ENCODE measurements at places on chromosomes 1 and 21.

DNA sequence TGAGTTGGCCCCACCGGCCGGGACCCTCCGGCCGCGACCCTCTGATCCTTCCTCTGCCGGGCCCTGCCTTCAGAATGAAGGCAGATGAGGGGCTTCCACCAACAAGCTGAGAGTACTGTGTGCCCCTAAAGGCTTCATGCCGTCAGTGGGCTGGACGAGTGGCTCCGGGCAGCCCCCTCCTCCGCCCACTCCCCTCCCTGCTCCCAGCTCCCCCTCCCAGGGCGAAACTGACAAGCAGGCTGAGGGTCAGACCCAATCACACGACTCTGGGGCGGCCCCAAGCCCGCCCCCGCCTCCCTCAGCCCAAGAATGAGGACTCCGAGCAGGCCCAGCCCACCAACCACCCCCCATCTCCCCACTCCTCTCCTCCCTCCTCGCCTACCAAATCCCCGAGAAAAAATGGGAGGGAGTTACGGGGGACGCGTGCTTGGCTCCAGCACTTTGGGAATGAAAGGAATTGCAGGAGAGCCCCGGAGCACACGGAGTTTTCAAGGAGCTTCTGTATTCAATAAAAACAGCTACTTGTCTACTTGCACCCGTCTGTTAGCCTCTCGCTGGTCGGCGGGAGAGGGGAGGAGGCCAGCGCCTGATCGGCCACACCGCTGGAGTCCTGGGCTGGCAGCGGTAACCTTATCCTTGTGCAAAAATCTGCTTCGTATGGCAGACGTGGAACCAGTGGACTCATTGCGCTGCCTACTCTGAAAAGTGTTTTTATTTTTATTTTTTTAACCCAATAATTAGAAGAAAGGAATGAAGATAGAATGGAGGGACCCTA is at the start of gene COL11A1:
COL11A1 (minus strand) TSS at position 147 of the 775 bp plus-strand sequence. CDS start 344 bp downstream, outside the sequence.
- DNase-seq: no peak

DNA sequence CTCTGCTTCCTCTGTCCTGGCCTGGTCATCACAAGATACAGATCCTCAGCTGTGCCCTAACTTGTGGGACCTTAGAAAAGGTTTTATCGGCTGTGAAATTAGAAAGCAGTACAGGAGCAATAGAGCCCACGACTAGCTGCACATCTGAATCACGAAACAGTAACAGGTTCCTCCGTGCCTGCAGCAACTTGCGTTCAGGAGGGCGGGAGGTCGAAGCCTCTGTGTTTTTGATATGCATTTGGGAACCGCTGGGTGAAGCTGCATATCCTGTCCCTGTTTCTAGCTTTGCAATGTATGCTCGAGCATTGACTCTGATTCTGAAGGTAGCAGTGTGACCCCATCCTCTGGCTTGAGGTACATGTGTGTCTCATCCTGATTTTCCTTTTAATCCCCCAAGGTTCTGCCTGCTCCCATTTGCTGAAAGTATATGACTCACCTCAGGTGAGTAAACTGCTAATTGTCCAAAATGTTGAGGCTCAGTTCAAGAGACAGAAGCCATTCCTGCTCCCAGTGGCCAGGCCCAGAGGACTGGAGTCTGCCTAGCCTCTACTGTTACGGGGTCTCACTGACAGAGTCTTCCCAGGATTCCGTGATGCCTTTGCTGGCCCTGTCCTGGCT is 44.3 kb downstream of the SCCPDH start:
- DNase-seq: no peak

- no peak for DNase-seq
Observed at GRCh38 chr1:20726118-20726911, 6.2 kb downstream of the SH2D5 start.

GRCh38 chr1:227780101-227781044 is 35.1 kb upstream of the PRSS38 start:
- no peak for DNase-seq

- no peak for DNase-seq
Observed at GRCh38 chr1:106960412-106960811, 96.1 kb upstream of the PRMT6 start.

- no peak for DNase-seq
Observed at GRCh38 chr21:46325073-46325912, 1.3 kb downstream of the PCNT start.

- no peak for DNase-seq
Observed at GRCh38 chr1:230629511-230629910, 12.8 kb upstream of the COG2 start.

- DNase-seq: no peak
Observed at GRCh38 chr1:228471762-228472398, 15.3 kb upstream of the RNF187 start.

DNA sequence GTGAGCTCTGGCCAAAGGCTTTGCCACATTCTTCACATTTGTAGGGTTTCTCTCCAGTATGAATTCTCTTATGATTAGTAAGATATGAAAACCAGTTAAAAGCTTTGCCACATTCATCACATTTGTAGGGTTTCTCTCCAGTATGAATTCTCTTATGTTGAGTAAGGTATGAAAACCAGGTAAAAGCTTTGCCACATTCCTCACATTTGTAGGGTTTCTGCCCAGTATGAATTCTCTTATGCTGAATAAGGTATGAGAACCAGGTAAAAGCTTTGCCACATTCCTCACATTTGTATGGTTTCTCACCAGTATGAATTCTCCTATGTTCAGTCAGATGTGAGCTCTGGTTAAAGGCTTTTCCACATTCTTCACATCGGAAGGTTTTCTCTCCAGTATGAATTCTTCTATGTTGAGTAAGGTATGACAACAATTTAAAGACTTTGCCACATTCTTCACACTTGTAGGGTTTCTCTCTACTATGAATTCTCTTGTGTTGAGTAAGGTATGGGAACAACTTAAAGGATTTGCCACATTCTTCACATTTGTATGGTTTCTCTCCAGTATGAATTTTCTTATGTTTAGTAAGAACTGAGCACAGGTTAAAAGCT is 20.7 kb downstream of the ZNF695 start:
- peak; percentile 24 for DNase-seq

DNA sequence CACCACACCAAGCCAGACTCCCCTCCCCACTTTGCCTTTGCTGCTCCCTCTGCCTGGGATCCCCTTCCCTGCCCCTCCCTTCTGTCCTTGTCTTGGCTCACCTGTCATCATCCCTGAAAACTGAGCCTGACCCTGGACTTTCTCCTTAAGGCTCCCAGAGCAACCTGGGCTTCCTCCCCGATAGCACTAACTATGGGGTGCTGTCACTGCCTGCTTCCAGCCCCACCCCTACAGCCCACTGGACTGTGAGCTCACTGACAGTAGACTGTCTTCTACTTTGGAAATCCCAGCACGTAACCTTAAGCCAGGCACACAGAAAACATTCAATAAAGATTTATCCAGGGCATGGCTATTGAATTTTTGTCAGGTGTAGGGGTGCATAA is 9.5 kb upstream of the CSF1 start:
- DNase-seq: no peak

DNA sequence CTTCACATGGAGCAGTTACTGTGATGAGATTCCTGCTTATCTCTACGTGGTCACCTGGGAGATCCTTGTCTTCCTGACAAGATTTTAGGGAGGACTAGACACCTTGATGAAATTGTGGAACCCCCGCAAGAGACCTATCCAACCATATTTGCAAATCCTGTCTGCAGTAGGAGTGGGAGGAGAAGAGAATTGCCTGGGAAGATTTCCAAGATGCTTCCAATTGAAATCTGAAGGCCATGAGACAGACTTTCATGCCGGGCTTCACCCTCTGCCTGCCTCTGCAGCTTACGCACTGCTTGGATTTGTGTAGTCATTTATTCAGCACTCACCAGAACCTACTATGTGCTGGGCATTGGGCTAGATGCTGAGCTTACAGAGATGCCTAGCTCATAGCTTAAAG is 106.6 kb downstream of the OMA1 start:
- no peak for DNase-seq

DNA sequence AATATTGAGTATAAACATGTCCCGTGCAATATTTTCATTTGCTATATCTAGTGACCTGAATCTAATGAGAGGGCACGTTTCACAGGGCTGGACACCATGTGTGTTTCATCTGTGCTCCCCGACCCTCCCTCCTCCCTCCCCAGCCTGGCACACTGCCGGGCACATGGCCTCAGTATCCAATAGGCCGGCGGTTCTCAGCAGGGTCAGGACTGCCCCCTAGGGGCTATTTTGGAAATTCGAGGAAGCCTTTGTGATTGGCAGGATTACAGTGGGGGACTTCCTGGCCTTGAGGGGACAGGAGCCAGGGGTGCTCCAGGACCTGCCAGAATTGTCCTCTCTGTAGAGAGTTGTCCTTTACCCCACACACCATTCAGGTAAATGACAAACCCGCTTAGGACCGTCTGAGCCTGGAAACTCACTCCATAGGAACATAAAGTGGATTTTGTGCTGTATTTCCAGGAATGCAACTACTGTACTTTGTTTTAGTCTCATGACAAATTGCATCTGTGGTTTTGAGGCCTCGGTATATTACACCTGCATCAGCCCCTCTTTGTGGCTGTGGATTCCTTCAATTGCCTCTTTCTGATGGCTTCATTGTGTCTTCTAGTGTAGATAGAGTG is 109.5 kb upstream of the SIM2 start:
- peak; percentile 20 for DNase-seq

- DNase-seq: no peak
Observed at GRCh38 chr1:228346731-228347130, 59.9 kb downstream of the TRIM11 start.

- DNase-seq: no peak
Observed at GRCh38 chr1:24902471-24902891, 27.6 kb downstream of the RUNX3 start.

DNA sequence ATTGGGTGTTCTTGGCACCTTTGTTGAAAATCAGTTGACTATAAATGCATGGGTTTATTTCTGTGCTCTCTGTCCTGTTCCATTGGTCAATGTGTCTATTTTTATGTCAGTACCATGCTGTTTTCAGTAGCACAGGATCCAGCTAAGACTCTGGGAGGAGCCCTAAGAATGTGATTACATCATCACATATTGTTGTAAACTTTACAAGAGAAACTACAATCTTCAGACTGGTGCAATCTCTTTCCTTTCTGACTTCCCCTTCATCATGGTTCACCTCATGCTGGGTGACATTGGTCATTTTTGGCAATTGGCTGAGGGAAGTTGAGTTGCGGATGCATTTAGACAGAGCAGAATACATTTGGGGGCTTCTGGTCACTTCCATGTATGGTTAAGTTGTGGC is 88.4 kb downstream of the C21orf91 start:
- DNase-seq: no peak

- no peak for DNase-seq
Observed at GRCh38 chr1:53104289-53104913, 38.0 kb downstream of the SLC1A7 start.

- DNase-seq: no peak
Observed at GRCh38 chr1:226092965-226093364, 30.4 kb downstream of the H3-3A start.

GRCh38 chr1:178931858-178932551 is 61.1 kb upstream of the ANGPTL1 start:
- DNase-seq: no peak

GRCh38 chr1:159121526-159121925 is 45.0 kb upstream of the AIM2 start:
- DNase-seq: no peak

- DNase-seq: no peak
Observed at GRCh38 chr1:86866665-86867064, 47.3 kb downstream of the SELENOF start.

Data from RCC 7860 (cell line).